Activated CD4-positive, CD25-positive, alpha-beta regulatory T cell treated with anti-CD3 and anti-CD28 coated beads, Interleukin-2, amount 50 U/mL, for 16 hours (primary cell): ENCODE measurements at places on chromosomes 12 and 14.

- no peak for DNase-seq
Measured at GRCh38 chr12:58819345-58819744, 101.0 kb downstream of the LRIG3 start.

GRCh38 chr14:36684946-36685345, 23.3 kb downstream of the PAX9 start:
- DNase-seq = no peak

DNA sequence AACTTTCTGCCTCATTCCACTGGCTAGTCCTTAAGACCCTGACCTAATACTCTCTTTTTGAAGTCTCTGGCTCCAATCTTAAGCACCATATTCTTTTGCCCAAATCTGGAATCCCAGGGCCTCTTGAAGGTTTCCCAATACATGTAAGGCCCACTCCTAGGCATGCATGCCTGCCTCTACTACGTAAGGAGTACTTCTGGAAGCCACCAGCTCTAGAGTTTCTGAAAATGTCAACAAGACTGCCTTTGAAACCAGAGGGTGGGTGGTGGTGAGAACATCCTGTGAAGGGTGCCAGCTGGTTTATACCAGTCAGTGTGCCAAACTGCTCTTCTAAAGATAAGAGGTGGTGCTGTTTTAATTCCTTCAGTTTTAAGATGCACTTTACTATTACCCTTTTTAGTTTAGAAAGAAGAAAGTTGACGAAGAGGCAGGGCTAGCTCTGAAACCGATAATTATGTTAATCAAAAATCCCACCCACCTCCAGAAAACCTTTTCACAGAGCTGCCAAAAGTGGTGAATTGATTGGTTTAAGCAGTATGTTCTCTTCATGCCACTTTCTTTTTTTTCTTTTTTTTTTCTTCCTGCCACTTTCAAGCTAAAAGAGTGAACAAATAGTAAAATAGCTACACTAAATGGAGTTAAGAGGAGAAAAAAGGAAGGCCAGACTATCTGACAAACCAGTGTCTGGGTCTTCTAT, 8.7 kb upstream of the WDR89 start:
- DNase-seq = peak; percentile 34

DNA sequence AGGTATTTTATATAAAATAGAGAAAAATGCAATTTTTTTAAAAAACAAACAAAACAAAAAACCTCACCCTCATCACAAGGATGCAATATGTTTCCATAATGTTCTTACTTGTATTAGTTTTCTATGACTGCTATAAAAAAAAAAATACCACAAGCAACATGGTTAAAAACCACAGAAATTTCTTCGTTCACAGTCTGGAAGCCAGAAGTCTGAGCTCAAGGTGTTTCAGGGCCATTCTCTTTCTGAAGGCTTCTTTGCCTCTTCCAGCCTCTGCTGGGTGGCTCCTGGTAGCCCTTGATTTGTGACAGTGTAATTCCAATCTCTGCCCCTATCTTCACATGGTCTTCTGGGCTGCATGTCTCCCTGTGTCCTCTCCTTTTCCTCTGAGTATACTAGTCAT, 21.5 kb upstream of the SSTR1 start:
- DNase-seq = no peak

- DNase-seq = no peak
Measured at GRCh38 chr12:72282721-72283120, 10.6 kb downstream of the TRHDE start.

GRCh38 chr14:90726656-90727055, 89.6 kb downstream of the TTC7B start:
- DNase-seq = no peak

DNA sequence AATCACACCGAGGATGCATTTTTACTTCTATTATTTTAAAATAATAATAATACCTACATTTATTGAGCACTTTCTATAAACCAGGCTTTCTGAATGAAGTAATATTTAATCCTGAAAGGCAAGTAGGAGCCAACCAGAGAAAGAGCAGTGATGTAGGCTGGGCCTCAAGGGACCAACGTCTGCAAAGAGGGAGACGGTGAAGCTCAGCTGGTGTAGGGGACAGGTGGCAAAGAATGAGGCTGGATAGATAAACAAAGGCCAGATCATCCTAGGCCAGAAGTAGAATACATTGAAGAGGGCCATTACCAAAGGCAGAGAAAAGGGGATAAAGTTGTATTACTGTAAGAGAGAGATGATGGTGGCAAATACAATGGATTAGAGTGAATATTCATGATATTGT, 810 bp upstream of the TMBIM4 start:
- no peak for DNase-seq

- DNase-seq = no peak
Measured at GRCh38 chr12:68587448-68587873, 23.2 kb upstream of the RAP1B start.

GRCh38 chr14:35883677-35884293, 57.6 kb downstream of the BRMS1L start:
- no peak for DNase-seq

DNA sequence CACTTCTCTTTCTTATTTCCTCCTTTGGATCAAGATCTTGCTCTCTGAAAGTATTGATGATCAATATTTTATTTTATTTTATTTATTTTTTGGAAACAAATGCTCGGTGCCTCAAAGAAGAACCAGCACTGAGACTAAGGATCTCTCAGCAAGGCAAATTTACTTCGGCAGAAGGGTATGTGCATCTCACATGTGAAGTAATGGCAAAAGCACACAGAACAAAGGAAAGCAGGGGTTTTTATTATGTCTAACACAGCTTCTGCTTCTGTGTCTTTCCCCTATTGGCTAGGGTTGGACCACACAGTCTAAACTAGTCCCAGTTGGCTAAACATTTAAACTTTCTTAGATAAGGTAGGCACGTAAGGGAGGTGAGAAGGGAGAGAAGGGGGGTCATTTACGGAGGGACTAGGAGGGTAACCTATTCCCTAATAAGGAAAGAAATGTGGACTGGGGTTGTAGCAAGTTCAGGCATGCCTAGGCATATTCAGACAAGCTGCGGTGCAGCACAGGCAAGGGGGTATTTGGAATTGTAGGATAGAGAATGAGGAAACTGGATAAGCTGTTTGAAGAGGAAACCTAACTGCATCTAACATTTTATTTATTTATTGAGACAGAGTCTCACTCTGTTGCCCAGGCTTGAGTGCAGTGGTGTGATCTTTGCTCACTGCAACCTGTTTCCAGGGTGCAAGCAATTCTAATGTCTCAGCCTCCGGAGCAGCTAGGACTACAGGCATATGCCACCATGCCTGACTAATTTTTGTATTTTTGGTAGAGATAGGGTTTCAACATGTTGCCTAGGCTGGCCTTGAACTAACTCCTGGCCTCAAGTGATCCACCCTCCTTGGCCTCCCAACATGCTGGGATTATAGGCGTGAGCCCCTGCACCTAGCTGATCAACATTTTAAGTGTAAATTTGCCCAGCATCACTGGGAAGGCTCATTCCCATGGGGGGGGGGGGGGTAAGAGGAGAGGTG, 90.0 kb upstream of the EIF5 start:
- DNase-seq = no peak

- DNase-seq = no peak
Measured at GRCh38 chr14:78152201-78153063, 17.7 kb upstream of the NRXN3 start.

- DNase-seq = no peak
Measured at GRCh38 chr12:1527789-1528188, 66.6 kb downstream of the FBXL14 start.

- DNase-seq = peak; percentile 51
Measured at GRCh38 chr12:9331218-9331626, 123.0 kb upstream of the PZP start.

GRCh38 chr12:27709932-27710591, 570 bp upstream of the MRPS35 start:
- DNase-seq = no peak

DNA sequence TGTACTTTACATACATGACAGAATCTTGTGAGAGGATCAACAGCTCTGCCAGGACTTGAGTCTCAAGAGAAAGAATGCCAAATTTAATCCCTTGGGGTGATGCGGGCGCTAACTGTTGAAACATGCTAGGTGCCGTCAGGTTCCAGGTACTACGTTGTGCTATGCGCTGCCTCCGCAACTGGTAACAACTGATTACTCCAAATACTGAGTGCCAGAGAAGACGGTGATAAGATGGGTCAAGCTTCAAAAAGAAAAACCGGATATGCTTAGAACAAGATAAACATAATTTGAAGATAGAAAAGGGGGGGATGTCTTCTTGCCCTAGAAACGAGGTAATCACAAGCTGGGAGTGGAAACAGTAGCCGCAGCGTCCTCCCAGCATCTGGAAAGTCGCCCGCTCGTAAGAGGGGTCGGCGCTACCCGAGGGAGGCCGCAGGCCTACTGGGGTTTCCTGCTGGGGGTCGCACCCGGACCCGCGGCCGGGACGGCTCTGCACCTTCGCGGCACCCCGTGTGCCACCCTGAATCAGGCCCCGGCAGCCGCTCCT, 678 bp downstream of the ZBTB25 start:
- DNase-seq = no peak

GRCh38 chr14:55238019-55238680, 33.1 kb upstream of the FBXO34 start:
- DNase-seq = no peak

- DNase-seq = no peak
Measured at GRCh38 chr12:74963867-74964331, 245.7 kb downstream of the KCNC2 start.

DNA sequence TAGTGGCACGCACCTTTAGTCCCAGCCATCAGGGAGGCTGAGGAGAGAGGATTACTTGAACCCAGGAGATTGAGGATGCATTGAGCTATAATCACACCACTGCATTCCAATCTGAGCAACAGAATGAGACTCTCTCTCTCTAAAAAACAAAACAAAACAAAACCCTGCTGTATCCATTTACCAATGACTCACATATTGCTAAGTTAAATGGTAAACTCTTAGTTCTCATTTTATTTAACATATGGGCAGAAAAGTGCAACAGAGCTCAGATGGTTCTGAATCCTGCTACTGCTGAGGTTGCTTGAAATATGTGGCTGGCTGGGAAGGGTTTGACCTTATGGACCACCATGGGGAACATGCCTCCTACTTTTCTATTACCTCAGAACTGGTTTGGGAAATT, 33.7 kb upstream of the CCNT1 start:
- DNase-seq = no peak

DNA sequence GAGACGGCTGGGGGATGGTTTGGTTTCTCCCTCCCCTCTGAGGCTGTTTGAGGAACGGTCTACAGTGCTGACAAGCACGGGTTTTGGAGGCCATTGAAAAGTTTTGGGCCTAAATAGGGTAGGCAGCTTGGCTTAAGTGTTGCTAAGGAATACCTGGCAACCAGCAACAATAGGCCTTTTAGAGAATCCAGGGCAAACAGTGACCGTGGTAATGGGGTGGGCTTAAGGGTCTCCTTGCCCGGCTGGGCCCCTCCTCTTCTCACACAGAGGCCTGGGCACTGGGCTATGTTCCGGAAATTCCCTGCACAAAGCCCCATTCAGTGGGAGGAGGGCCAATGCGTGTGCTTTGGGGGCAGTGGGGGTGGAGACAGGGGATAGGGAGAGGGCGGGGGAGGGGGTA, 55.4 kb downstream of the ASCL1 start:
- DNase-seq = no peak

GRCh38 chr14:76641541-76641940, 119.7 kb upstream of the VASH1 start:
- no peak for DNase-seq

DNA sequence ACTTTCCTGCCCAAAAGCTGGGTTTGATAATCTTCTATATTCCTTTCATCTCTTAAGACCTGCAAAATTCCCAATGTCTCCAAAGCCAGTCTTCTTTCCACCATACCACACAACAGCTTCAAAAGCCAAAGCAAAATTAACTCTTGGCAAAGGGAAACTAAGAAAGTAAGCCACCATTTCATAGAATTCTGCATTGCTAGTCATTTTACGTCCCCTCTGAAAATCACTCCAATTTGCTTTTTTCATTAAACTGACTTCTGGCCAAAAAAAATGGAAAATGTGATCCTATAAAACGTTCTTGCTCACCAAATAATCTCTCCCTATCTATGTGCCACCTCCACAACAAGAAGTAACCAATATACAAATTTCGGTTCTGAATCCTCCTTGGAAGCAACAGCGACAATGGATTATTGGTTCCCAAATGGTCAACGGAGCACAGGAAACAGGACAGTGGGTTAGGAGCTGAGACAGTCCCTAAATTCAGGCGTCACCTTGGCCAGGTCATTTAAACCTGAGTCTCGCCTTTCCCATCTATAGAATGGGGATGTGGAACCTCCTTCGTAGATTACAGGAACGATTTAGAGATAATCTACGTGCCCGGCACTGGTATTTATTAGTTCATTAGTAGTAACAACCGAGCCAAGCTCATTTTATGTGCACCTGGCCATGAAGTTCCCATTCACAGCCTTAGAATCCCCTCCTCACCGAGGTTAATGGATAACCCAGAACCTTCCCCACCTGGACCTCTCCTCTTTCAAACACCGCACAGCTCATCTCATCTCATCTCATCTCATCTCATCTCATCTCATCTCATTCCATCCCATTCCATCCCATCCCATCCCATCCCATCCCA, 1.2 kb downstream of the NT5DC3 start:
- no peak for DNase-seq

GRCh38 chr14:61304688-61305087, 16.7 kb upstream of the PRKCH start:
- DNase-seq = no peak

DNA sequence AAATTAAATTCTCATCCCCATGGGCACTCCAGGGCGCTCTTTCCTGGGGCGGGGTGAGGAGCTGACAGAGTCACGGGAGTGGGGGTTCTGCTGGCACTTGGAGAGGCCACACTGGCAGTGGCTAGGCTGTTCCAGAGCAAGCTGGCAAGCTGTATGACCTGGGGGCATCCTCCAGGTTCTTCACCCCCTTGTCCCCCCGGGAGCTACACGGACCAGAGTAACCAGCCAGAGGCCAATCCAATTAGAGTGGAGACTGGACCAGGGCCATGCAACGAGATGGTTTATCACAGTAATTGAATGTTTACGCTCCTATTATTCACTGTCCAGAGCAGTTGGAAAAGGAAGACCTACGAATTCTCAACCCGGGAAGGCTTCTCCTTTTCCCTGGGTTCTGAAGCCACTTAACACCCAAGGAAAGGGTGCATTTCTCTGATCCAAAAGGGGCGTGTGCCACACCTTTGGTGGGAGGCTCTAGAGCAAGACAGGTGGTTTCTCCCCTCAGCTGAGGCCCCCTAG, 43.8 kb upstream of the PNMA1 start:
- DNase-seq = no peak

DNA sequence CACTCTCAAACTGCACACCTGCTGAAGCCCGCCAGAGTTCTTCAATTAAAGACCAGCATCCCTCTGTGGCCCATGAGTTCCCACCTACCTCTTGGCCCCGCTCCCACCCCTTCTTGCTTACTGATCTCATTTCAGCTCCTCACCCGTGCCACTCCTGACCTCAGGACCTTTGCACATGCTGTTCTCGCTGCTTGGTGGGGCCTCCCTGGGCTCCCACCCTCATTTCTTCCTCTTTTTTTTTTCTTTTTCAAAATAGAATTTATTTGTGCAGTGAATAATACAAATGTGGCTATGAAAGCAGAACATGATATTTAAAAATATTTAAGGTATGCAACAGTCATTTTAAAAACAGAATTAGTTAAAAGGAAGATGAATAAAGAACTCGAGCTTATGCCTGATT, 8.5 kb upstream of the SERPINA9 start:
- no peak for DNase-seq
